ENCODE measurements at places on chromosomes 16 and 17.

GRCh38 chr17:62921817-62922216 lies 44.2 kb upstream of the TANC2 start:
- no peak for DNase-seq

- peak; percentile 37 for DNase-seq
Measured at GRCh38 chr16:12703935-12704334, 99.8 kb downstream of the CPPED1 start.

DNA sequence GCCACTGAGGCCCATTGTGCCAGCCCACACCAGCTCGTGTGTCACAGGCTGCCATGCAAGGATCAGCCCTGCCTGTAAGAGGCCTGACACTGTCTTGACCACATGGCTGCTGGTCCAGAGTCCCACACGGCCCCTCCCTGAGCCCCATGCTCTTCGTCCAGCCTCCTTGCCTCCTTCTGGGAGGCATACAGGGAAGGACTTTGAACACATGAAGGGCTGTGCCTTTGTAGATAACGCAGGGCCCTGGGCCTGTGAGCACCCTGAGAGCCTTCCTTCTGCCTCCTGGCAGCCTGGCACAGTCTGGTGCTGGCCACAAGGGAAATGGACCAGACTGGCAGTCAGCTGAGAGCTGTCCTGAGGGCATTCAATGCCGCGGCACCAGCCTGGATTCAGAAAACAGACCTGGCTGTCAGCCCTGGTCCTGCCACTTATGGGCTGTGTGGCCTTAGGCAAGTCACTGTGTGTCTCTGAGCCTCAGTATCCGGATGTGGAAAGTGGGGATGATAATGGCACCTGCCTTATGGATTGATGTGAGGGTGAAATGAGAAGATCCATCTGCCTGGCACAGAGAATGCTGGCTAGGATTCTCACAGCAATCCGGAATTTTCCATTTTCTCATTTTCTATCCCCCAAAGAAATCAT lies 19.2 kb upstream of the SPNS2 start:
- DNase-seq, result no peak

DNA sequence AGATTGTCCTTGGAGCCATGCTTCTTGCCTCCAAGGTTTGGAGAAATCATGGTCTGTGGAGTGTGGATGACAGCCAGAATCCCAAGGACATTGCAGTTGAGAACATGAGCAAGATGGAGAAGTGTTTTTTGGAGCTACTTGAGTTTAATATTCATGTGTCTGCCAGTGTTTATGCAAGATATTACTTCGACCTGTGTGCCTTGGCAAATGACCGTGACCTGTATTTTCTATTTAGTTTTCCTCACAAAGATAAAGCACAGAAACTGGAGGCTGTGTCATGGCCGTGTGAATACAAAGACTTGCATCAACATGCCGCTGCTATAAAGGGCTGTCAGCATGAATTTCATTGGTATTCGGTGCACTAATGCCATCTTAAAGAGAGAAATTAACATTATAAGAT lies 9.0 kb downstream of the GGA2 start:
- DNase-seq, result no peak

- DNase-seq, result no peak
Measured at GRCh38 chr16:64090327-64090726, 1031.5 kb downstream of the CDH11 start.

DNA sequence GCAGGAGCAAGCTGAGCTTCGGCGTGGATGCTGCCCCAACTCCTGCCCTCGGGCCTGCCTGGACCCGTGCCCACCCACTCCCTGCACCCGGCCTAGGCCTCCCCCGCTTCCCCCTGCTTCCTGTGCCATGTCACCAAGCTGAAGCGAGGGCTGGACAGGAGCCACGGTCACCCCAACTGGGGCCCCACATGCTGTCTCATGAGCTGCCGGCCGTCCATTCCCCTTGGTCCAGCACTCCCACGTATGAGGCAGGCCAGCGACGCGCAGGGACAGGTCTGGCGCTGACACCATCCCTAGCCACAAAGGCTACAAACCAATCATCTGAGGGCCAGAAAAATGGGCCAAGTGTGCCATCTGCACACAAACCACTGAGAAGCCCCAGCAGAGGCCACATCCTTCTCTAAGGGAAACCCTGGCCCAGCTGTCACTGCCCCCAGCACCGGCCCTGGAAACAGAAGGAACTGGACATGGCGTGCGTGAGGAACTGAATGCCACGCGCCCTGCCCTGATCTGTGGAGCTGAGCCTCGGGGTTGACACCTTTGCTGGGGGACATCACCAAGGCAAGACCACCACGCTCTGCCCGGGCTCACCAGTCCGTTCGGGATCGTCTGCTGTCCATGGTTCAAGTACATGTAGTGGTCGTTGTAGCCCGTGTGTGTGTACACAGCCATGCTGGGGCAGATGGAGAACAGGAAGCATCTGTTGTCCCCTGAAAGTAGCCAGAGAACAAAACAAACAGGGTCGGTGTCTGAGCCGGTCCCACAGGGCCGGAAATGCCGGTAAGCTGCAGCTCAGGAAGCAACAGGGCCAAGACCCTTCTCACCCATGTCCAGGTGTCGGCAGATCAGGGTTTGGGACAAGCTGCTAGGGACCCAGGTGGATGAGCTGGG lies 22.2 kb downstream of the MEAK7 start:
- DNase-seq, result no peak

GRCh38 chr16:11253995-11254912 lies 1.8 kb downstream of the SOCS1 start:
- no peak for DNase-seq

DNA sequence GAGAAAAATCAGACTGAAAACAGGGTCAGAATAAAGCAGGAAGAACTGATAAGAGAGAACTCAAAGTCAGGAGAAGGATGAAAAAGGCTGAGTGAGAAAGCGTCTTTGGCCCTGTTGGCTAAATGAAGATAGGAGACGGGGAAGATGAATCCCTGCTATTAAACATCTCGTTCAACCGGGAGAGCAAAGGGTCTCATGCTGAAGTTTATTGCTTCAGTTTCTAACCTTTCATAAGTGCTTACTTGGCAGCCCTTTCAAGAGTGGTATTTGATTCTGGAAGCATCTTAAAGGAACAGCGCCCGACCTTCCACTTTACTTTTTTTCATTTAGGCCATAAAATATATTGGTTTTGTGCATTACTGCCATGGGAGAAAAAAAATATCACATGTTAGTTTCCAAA lies 288.3 kb upstream of the RBFOX1 start:
- DNase-seq, result no peak

- DNase-seq, result peak; percentile 85
Measured at GRCh38 chr17:8192070-8192815, 2.3 kb upstream of the BORCS6 start.

DNA sequence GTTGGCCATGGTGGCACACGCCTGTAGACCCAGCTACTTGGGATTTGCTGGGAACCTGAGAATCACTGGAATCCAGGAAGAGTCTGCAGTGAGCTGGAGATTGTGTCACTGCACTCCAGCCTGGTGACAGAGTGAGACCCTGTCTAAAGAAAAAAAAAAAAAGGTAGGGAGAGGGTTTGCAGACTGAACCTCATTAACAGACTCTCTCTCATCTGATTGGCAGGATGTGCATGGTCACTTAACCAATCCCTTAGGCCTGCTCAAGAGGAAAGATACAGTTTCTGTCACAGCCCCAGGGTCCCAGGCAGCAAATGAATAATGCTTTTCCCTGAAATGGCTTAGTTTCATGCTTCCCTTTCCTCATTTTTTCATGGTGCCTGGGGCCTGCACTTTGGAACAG lies 160.5 kb upstream of the KCNJ16 start:
- no peak for DNase-seq
